ENCODE measurements at places on chromosomes 12 and 14.
A peak's percentile ranks its signal among the peaks of the same experiment; 100 is the strongest.

- no peak for DNase-seq
These were observed 232.9 kb downstream of the SPTSSA start for GRCh38 chr14:34229140-34229539.

DNA sequence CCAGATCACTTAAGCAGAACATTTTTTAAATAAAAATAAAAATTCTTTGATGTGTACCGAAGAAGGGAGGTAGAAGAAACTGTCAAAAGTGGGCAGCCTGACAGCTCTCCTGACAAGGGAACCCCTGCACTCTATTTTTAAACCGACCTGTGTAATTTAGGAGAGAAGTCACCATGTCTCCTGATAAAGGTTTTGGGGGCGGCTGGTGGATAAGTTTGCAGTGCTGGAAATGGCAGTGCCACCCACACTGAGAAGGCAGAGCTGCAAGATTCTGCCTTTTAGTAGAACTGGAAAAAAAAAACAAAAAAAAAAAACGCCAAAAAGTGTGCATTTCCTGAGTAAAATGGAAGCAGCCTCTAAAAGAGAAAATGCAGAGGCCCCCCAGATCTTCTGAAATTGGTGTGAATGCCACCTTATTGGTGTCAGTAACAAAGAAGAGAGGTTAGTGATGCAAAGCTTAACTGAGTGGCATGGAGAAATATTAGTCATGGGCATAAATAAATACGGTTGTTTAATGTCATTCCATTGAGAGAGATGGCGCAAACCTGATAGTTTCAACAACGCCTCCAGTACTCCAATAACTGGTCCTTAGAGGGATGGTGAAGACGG is 24.7 kb downstream of the DUSP6 start:
- DNase-seq, result no peak

DNA sequence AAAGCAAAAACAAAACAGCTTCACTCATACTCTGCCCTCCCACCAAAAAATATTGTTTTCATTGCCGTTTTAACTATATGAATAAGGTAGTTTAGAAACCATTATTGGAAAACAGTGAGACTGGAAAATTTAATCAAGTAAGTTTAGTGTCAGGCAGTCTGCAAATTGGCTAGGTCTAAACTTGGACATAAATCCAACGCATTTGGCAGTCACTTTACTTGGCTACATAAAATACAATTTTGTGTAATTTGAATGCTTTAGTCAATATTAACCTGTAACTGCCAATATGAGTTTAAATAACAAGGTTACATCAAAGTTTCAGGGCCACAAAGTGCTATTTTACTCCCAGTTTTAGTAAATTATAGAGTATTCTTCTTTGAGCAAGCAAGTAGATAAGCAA is 202.3 kb upstream of the SLC38A2 start:
- DNase-seq, result no peak

- DNase-seq, result no peak
These were observed 120.5 kb upstream of the DDHD1 start for GRCh38 chr14:53273671-53274072.

DNA sequence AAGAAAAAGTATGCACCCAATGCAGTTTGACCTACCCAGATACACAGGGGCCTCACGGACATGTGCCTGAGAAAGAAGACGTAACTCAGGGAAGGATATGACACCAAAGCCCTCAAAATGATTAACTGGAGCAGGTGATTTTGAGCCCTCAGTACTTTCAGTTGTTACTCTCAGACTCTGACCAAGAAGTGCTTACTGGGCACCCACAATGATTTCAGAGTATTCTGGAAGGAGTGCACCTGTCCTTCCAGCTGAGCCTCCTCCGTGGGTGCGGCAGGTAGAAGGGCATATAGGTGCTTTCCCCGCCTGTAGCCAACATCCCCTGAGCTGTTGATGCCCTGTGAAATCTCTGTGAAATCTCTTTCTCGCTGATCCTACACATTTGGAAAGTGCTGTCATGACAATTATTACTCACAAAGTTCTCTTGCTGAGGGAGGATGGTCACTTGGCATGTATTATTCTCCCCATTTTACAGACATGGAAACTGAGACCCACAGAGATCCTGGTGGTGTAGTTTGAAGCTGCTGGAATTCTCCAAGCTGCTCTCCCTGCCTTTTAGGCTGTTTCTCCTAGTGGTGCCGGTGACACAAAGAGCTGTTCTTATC is 154.3 kb upstream of the CCND2 start:
- peak; percentile 63 for DNase-seq

DNA sequence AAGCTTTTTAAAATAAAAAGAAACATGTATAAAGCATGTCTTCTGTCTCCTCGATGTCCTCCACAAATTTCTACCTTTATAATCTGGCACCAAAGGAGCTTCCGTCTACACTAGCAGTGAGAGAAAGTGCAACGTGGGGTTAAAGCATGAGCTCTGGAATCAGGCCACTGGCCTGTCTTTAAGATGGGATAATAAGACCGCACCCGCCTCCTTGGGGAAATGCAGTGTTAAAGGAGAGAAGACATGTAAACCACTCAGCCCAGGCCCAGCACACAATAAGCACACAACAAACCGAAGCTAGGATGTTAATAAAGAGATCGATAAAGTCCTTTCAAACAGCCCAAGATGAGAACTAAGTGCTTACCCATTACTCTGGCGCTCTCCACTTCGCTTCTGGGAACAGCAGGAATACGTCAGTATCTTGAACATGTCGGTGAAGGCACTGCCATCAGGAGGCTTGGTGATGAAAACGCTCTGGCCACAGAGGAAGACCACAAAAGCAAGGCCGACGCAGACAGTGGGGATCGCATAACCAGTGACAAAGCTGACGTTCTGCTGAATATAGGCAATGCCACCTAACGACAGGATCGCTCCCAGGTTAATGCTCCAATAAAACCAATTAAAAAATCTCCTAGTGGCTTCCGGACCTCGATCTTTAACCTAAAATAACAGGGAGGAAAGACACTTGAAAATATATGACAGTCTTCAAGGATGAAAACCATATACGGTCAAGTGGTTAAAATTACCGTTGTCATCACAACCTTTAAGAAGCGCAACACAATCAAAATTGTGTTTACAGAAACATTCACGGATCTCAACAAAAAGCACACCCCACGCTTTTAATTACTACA is 9.1 kb downstream of the SLC15A4 start:
- DNase-seq, result no peak

DNA sequence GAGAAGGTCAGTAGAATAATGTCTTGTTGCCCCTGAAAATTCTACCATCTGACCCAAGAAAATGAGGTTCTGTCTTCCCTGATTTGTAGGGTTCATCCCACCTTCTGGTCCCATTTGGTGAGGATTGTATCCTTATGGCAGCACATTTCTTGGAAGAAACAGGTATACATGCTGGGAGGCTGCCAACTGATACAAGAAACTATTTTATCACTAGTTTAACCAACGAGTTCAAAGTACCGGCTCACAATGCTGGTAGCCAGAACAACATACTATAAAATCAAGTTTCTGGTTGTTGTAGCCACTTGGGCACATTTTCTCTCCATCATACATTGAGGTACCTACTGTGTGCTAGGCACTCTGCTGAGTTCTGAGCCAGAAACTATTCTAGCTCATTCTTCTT is 7.1 kb upstream of the KCNH3 start:
- no peak for DNase-seq

- DNase-seq, result no peak
These were observed 21.2 kb downstream of the MTHFD1 start for GRCh38 chr14:64409126-64409920.

- DNase-seq, result no peak
These were observed 821.9 kb downstream of the VRK1 start for GRCh38 chr14:97618917-97619690.

DNA sequence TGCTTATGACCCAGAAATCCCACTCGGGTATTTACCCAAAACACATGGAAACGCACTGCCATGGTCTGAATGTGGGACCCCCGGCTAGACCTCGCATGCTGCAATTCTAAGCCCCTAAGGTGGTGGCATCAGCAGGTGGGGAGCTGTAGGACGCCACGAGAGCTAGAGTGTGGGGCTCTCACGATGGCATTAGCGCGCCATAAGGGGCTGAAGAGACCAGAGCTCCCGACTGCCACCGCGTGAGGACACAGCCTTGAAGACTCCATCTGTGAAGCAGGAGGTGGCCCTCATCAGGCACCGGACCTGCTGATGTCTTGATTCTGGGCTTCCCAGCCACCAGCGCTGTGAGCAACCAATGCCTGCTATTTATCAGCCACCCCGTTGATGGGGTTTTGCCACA is 40.3 kb downstream of the RIMBP2 start:
- DNase-seq, result no peak

DNA sequence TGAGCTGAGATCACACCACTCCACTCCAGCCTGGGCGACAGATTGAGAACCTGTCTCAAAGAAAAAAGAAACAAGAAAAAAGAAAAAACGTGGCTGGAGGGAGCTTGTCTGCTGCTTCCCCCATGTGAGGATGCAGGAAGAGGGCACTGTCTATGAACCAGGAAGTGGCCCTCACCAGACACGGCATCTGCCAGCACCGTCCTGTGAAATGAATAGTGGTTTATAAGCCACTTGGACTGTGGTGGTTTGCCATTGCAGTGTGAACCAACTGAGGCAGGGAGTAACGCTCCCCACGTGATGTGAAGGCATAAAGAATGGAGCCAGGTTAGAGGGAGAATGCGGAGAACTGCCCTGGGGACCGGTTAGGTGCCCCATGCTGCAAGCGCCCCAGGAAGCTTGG is 4.5 kb upstream of the BRF1 start:
- DNase-seq, result no peak

DNA sequence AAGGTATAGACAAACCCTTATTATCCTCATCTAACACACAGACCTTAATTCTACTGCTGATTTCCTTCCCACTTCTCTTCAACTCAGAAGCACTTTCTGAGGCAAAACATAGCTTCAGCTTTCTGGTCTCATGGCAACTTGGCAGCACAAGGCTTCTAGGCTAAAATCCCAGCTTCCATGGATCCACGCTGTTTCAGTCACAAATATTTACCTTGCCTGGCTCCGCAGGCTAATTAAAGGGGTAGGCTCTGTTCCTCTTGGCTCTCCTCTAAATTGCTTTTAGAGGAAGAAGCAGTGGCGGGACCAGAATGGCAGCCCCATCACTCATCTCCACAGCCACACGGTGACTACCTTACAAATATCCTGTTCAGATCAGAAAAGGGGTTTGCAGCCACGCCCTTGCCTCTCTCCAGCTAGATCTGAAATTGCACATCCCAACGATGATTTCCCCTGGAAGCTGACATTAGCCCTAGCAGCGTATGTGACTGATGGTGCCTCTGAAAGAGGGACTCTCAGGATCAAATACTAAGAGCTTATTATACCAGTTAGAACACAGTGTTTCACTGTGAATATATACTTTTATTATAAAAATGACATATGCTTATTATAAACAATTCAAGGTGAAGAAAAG is 221.5 kb upstream of the NUDT4 start:
- no peak for DNase-seq

- DNase-seq, result no peak
These were observed 81.2 kb downstream of the BTG1 start for GRCh38 chr12:92064422-92064821.

DNA sequence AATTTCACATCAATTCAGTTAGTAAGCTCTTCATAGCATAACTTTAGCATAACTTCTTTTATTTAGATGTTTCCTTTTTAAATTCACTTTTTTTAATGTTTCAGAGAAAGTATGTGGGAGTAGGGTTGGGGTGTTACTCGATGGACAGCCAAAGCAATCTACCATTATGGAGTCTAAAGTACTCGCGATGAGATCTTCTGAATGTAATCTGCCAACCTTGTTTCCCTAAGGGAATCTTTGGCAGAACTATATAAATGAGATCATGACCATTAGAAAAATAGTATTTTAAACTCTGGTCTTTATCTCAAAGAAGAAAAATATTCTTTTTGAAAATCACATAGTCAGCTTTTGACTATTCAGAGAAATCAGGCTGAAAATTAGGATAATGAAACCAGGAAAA is 103.9 kb downstream of the BBS10 start:
- no peak for DNase-seq

- DNase-seq, result no peak
These were observed 273.8 kb downstream of the TTC8 start for GRCh38 chr14:89098254-89098653.
